ENCODE measurements at places on chromosomes 1 and 21.
A peak's percentile ranks its signal among the peaks of the same experiment; 100 is the strongest.

GRCh38 chr1:21536218-21536617 is 27.0 kb downstream of the ALPL start:
- DNase-seq, result no peak

GRCh38 chr1:155125946-155126555 is 1.6 kb upstream of the EFNA1 start:
- DNase-seq, result no peak

- no peak for DNase-seq
These were observed 4.9 kb upstream of the PODN start for GRCh38 chr1:53057127-53057526.

DNA sequence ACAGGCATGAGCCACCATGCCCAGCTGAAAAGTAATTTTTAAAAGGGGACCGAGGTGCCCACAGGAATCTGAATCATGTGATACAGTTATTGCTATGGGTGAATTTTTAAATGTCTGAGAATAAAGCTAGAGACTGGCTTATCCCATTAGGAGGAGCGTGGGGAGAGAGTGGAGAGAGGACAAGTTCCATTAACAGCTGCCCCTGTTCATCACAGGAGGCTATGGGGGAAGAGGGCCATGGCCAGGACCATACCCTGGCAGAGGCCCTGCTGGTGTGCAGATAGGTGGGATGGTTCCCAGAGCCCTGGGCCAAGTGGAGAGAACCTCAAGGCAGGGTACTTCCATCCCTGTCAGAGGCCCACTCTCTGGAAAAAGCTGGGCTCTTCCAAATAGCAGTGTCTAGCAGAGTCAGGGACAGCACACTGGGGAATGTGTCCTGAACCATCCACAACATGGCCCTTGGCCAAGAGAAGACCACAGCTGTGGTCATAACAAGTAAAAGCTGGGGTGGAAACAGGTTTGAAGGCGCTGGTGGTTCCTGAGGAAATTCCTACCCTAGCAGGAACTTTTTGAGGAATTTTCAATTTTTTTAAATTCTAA is 13.7 kb upstream of the ZNF691 start:
- no peak for DNase-seq

- no peak for DNase-seq
These were observed 159.2 kb downstream of the PIGK start for GRCh38 chr1:77060000-77060399.

DNA sequence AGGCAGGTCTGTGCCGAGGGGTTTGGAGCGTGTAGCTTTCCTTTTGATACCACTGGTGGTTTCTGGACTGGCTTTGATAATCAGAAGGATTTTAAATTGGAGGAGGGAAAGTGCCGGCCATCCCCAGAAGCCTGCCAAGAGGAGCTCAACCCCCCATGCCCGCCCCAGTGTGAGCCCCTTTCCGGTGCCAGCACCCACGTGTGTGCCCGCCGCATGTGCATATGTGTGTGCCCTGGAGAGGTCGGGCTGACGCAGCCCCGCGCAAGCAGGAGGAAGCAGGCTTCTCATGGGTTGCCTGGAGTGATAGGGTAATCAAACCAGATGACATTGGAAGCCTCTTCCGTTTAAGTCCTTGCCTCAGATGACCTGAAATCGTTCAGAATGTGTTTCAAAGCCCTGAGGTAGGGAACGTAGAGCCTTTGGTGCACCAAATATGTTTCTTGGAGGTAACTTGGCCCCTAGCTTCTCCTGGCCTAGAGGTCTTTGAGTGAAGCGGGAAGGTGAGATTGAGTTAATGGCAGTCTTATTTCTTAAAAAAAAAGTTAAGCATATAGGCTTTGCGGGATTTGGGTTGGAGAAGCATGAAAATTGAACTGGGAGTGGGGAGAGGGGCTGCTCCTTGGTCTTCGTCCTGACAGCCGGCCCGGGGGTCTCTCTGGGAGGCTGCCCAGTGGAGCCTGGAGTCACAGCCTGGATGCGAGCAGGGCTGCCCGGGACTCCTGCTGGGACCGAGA is 34.1 kb upstream of the ARHGEF16 start:
- DNase-seq, result no peak

DNA sequence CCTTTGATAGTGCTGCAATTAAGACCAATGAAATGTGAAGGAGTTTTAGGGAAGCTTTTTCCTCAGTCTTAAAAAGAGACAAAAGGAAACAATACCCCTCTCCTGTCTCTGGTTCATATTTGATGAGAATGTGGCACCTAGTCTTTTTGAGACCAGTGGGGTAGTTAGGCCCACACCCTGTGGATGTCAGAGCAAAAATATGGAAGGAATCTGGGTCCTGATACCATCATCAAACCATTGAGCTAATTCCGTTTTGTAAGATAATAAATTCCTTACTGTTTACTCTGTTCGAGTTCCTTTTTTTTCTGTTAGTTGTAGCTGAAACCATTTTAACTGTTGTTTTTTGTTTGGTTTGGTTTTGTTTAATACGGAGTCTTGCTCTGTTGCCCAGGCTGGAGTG is 33.3 kb downstream of the PTPRC start:
- no peak for DNase-seq

DNA sequence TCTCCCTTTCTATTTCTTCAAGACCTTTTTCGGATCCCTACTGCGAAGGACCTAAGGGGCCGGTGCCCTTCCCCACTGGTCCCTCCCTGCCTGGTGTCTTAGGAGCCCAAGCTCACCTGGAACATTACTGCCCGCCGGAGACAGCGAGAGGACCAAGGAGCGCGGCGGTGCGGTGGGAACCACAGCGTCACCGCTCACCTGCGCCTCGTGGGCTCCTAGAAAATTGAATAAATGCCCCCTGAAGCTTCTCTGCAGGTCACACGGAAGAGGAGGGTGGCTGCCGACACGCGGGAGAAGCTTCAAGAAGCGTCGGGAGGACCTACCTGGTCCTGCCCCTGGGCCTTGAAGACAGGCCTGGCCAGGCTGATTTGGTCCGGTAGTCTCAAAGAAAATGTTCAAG is 65.2 kb downstream of the PPIAL4A start:
- no peak for DNase-seq

- DNase-seq, result no peak
These were observed 1.2 kb downstream of the DHRS3 start for GRCh38 chr1:12616709-12617373.

DNA sequence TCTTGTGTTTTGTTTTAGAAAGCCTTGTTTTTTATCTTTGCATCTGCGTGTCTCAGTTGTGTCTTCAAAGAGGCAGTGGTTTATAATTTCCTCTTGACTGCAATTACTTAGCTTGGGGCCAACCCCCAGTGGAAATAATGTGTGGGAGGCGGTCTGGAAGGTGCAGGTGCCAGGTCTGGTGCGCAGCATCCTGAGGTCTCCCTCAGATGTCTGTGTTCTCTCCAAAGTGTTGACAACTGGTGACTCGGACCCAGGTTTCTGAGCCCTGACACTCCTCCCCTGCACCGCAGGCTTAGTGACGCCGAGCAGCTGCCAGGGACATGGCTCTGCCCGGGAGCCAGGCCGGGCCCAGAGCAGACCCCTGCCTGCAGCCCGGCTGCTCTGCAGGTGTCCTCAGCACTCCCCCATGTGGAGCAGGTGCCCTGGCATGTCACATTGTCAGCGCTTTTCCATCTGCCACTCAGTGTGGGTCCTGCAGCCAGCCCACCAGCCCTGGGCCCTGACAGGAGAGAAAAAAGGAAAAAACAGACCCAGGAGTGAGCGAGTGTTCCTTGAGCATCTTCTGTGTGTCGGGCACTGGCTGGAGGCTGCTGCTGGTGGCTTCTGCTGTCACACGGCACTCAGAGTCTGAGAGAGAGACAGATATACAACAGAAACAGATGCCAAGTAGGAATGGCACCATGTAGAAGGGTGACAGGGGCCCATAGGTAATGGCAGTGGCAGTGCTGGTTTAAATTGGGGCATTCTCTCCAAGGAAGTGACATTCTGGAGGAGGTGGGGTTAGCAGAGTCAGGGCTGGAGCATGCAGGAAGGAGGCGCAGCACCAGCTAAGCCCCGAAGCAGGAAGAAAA is 24.8 kb upstream of the SELENON start:
- peak; percentile 58 for DNase-seq

DNA sequence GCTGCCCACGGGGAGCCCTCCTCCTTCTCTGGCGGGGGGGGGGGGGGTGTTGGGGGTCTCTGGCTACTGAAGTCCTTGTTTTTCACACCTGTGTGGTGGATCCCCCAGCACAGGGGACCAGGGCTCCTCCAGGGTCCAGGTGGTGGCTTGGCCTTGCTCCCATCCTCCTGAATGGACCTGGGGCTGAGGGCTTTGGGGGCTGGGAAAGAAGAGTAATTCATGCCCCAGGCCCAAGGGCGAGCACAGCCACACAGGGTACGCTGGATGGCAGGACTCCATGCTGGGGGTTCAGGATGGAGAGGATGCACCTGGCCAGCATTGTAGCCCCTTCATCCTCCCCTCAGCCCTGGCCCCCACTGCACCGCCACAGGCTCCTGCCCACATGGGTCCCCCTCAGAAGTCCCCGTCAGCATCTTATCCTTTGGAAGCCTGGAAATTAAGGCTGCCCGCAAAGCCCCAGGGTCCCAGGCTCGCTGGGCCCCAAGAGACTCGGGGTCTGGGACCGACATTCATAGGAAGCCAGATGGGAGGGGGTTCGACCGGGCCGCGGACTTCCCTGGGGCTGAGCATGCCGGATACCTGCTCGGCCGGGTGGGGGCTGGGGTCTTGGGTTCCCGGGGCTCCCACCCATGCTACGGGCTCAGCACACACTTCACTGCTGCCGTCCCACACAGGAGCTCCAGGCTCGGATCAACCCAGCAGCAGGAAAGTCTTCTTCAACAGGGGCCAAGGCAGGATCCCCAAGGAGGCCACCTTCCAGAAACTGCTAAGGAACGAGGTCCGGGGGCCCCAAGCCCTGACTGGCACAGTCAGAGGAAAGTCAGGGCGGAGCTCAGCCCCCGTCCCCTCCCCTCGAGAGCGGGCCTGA is 49.0 kb upstream of the ACTRT2 start:
- DNase-seq, result no peak

GRCh38 chr1:28510273-28510969 is 4.6 kb downstream of the RCC1 start:
- DNase-seq, result no peak

- no peak for DNase-seq
These were observed 1046.7 kb upstream of the B3GALT2 start for GRCh38 chr1:194233069-194233468.

DNA sequence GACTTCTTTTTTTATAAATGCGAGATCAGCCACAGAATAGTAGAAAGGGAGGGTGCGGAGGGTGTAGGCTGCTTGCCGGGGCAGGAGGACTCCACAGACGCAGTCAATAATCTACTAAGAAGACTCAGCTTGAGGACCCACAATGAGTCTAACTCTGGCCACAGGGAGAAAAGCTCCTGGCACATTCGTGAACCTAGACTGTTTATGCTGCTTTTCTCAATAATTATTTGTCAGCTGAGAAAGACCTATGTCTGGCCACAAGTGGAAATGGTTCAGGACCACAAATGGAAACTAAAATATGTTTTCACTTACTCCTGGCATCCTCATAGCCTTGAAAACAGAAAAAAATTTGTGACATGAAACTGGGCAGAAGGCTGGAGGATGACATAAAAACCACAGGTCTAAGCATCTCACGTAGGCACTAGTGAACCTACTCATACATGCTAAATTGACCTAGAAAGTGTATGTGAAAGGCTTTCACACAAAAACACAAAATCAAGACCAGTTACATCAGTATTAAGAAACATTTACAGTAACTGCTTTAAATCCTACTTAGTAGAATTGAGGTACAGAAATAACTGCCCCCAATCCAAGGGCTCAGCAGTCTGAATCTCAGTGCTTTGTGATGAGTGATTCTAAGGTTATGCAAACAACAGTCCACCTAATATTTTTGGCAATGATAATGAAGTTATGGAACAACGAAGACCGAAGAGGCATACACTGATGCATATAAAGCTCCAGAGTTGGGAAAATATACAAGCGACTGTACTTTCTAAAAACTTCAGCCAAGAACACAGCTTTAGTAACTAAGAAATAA is 159.5 kb downstream of the SLC45A1 start:
- DNase-seq, result no peak

Measured in activated T-helper 1 cell treated with anti-CD3 and anti-CD28 coated beads, Interleukin-2, amount 50 U/mL, for 16 hours (primary cell).